BE2C (cell line): ENCODE measurements at places on chromosomes 5 and 9.
A peak's percentile ranks its signal among the peaks of the same experiment; 100 is the strongest.

DNA sequence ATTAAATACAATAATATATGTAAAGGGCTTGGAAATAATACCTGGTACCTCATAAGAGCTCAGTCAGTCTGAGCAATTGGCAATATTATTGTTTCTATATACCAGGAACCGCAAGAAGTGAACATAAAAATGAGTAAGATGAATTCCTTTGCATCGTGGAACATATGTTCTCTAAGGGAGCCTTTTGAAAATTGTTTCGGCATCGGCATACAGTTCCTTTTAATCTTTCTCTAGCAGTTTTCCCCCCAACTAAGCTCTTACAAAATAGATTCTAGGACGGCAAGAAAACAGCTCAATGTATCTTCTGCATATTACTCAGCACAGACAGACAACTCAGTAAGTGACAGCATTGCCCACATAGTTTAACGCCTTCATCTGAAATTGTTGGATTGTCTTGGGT lies 426.6 kb upstream of the WWC1 start:
- no peak for DNase-seq

DNA sequence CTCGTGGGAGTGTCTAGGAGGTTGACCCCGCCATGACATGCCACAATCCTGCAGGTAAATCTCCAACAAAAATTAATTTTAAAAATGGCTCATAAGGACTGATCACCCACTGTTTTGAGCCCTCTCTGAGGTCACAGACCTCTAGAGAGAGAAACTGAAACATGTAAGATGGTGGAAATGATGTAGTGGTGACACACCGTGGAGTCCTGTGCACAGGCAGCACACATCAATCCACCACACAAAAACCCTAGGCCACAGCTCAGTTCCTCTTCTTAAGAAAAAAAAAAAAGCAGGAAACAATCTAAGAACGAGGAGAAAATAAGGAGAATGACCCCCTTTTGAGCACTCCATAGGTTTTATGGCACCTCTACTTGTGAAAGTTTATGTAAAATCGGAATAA lies 93.8 kb upstream of the FAM120A start:
- no peak for DNase-seq

- no peak for DNase-seq
Measured at GRCh38 chr9:72022841-72023240, 37.6 kb downstream of the C9orf57 start.

DNA sequence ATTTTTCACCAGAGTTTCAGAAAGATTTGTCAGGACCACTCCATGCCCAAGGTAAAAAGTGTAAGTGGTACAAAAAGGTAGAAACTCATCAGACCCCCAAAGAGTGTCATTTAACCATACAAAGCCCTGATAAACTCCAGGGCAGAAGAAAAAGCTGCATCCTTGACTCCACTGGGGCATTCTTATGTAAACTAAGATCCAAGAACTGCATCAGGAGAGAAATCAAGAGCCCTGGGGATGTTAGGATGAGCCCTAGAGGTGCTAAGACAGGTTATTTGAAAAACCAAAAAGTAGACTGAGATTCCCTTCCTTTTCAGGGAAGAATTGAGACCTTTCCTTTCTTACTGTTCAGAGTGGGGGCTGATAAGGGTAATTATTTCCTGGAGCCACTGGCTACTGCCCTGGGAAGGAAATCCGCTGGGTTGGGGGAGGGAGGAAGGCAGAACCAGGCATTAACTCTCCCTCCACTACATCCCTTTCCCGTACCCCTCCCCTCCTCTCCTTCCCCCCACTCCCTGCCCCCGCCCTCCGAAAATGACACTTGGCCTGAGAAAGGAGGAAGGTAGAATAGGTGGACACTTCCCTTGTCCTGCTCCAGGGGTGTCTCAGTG lies 54.7 kb downstream of the FXN start:
- DNase-seq = no peak

DNA sequence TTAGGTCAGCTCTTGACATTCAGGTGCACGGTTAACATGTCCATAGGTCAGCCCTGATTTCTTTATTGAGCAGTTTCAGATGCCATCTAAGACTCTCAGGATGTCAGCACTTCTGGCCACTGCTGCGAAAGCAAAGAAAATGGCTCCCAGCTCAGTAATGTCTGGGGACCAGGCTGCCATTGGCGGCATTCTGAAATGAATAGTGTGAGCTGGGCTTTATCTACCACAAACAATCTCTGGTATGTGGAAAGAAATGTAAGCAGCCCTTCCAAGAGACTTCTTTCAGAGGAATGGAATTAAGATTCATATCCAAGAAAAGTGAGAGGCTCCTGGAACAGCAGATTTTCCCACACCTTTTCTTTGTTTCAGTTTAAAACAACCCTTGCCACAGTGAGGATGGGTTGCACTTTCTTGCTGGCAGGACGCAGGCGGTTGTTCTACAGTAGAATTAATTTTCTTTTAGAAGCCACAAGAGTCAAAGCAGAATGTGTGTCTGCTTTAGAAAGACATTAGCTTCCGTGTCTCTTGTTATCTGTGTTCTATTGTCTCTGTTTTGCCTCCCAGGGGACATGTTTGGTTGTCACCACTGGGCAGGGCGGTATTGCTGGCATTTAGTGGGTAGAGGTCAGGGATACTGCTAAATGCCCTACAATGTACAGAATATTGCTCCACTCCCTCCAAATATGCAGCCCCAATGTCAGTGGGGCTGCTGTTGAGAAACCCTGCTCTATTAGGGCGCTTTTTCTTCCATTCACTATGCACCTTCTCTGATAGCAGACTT lies 149.9 kb upstream of the ANKH start:
- peak; percentile 56 for DNase-seq

GRCh38 chr9:6581253-6581652 lies 64.3 kb downstream of the GLDC start:
- no peak for DNase-seq

DNA sequence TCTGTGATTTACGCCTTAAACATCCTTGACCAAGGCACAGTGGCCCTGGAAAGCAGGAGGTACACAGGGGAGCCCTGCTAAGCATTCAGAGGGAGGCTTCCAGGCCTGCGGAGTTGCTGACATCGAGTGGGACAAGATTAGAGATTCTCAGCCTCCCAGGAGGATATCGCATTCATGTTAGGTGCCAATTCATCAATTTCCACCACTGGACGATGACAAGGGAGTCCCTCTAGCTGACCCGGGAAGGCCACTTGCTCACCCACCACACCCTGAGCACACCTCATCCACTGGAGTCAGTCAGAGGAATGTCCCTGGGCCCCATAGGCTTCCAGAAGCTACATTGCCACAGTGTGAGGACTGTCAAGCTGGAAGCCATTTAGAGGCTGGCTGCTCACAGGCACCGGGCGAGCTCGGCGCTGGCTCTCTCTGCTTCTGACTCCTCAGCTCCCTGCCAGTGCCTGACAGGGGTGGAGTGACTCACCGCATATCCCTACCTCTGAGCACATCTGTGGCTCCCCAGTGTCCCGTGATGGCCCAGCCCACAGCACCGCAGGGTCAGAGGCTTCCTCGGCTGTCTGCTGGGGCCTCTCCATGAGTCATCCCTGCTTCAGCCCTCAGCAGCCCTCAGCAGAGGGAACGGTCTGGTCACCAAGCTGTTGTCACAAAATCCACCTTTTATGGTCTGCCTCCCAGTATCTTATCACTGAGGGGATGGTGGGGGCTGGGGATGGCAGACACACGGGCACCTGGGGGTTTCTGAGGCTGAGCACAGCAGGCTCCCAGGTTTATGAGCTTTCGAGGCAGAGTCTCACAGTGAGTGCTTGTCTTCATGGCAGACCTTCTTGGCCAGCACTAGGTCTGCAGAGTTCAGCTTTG lies 117.5 kb downstream of the ZNF608 start:
- DNase-seq = peak; percentile 88

DNA sequence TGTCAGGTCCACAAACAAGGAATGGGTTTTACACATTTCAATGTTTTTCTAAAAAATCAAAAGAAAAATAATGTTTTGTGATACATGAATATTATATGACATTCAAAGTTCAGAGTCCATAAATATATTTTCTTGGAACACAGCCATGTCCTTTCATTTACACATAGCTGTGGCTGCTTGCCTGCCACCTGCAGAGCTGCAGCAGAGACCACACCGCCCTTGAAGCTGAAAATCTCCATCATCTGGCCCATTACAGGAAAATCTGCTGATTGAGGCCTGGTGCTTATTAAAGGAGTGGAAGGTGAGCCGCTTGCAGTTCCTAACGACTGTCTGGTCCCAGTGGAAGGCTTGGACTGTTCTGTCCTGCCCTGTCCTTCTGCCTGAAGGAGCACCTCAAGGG lies 232.6 kb upstream of the ADAMTS16 start:
- no peak for DNase-seq

GRCh38 chr5:109455598-109456096 lies 45.9 kb upstream of the PJA2 start:
- DNase-seq = no peak

DNA sequence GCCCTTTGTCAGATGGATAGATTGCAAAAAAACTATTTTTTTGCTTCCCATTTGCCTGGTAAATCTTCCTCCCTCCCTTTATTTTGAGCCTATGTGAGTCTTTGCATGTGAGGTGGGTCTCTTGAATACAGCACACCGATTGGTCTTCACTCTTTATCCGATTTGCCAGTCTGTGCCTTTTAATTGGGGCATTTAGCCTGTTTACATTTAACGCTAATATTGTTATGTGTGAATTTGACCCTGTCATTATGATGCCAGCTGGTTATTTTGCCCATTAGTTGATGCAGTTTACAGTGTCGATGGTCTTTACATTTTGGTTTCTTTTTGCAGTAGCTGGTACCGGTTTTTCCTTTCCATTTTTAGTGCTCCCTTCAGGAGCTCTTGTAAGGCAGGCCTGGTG lies 13.0 kb upstream of the DEPDC1B start:
- no peak for DNase-seq
